PC-3 (cell line): ENCODE measurements at places on chromosomes 7 and 10.

DNA sequence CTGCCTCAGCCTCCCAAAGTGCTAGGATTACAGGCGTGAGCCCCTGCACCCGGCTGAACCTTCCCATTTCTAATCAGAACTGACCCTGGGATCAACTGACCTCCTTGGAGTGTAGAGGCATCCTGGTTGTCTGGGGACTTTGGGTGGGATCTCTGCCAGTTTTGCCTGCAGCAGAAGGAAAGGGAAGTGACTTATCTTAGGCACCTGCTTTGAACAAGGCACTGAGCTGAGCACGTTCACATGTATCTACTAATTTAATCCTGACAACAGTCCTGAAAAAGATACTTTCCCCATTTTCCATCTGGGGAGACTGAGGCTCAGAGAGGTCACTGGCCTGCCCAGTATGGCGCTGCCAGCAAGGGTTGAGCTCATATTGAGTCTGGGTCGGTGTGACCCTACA, 153.4 kb downstream of the CUX1 start:
- no peak for DNase-seq

GRCh38 chr7:124155432-124156022, 122.7 kb upstream of the TMEM229A start:
- DNase-seq: peak; percentile 62

- DNase-seq: peak; percentile 90
Observed at GRCh38 chr7:29287366-29287765, 92.8 kb downstream of the CHN2 start.

GRCh38 chr10:90968328-90969081, 47.6 kb upstream of the ANKRD1 start:
- peak; percentile 82 for DNase-seq

- DNase-seq: no peak
Observed at GRCh38 chr10:77393821-77394501, 243.6 kb downstream of the KCNMA1 start.

- no peak for DNase-seq
Observed at GRCh38 chr10:120527691-120528090, 70.7 kb downstream of the PLPP4 start.

DNA sequence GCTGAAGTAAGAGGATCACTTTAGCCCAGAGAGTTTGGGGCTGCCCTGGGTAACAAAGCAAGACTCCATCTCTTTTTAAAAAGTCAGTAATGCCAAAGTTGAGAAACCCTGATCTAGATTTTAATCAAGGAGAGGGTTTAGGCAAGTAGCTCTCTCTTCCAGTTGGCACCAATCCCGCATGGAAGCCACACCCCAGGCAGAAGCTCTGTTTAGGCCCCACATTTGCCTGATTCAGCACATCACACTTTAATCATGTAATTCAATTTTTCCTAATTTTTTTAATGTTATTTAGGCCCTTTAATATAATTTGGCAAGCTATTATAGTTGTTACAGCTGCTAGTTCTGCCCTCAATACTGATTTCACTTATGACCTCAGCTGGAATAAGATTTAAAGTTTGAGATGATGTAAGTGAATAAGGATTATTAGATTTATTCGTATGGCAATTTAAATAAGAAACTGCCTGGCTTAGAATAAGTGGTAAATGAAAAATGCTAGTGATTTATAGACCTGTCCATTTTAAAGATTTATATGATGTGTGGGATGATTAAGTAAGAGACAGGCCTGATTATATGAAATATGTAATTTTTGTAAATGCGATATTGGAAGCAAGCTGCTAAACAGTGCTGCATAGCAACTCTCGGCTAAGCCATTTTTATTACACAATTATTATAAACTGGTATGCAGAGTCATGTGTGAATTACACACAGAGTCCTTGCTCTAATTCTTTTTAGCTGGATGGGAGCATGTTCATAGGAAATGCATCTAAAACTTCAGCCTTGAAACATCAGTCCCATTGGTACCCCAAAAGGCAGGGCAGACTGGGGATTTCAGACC, 80.2 kb upstream of the NFE2L3 start:
- no peak for DNase-seq

- no peak for DNase-seq
Observed at GRCh38 chr10:79336739-79337138, 10.5 kb upstream of the PPIF start.

GRCh38 chr7:2701832-2702593, 14.0 kb downstream of the AMZ1 start:
- DNase-seq: no peak

- no peak for DNase-seq
Observed at GRCh38 chr7:55155351-55156117, 136.7 kb downstream of the EGFR start.

DNA sequence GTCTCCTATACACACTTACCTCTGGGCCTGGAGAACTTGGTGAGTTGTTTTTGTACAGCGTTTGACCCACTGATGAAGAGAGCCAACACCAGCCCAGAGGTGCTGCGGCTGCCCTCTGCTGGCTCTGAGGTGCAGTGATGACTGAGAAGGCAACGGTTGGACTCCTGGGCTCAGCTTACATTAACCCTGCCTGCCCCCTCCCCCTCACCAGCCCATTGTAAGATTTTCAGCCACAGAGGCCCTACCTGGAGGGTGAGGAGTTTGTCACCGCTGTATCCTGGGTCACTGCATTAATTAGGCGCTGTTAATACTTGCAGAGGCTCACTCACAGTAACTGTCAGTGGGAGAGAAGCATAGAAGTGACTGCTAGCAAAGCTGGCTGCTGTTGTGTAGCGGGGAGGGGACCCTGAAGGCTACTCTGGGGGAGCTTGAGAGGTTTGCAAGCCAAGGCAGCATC, 19.0 kb upstream of the ANKRD2 start:
- DNase-seq: peak; percentile 71

- DNase-seq: no peak
Observed at GRCh38 chr7:101294039-101294831, 27.4 kb downstream of the IFT22 start.

DNA sequence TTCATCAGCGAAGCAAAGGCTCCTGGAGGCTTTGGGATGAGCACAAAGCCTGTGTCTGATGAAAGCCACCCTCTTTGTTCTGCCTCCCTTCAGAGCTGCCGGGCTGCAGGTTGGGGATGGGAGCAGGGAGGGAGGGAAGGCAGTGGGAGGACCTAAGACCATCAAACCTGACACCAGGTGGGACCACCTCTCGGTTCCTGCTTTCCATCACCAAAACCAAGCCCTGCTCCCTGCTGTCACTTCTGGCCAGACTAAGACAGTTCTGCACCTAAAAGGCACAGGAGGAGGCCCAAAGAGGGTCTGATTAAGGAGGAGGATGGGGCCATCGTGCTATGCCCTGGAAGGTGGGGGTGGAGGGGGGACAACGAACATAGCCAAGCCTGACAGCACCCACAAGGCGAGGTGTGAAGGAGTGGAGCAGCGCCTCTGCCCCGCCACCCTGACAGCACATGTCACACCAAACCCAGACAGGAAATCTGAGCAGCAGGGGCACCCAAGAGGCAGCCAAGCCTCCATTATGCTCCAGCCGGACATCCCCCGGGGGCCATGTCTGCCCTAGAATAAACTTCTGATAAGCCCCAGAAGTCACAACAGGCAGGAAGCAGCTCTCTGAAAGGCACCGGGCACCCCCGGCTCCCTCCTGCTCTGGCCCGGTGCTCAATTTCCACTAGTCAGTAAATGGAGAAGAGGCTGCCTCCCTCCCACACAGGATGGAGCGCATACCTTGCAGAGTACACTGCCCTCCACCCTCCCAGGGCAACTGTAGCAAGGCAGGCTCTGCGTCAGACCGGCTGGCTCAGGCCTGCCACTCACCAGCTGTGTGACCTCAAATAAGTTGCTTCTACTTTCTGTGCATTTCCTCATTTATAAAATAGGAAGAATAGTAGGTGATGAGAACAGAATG, 48.9 kb downstream of the DLG5 start:
- no peak for DNase-seq

DNA sequence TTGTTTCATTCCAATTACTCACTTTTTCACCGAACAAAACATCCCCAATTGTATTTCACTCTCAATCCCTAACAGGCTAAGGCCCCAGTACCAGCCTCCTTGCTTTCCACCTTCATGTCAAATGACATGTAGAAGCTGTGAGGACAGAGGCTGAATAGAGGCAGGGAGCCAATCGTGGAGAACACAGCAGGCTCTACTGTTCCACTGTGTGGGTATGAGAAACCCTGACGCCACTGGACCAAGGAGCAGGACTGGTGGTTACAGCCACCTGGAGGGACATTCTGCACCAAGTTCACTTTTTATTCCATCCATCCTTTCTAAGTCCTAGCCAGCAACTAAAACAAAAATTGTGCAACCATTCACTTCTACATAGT, 502.8 kb downstream of the SORCS1 start:
- DNase-seq: no peak

DNA sequence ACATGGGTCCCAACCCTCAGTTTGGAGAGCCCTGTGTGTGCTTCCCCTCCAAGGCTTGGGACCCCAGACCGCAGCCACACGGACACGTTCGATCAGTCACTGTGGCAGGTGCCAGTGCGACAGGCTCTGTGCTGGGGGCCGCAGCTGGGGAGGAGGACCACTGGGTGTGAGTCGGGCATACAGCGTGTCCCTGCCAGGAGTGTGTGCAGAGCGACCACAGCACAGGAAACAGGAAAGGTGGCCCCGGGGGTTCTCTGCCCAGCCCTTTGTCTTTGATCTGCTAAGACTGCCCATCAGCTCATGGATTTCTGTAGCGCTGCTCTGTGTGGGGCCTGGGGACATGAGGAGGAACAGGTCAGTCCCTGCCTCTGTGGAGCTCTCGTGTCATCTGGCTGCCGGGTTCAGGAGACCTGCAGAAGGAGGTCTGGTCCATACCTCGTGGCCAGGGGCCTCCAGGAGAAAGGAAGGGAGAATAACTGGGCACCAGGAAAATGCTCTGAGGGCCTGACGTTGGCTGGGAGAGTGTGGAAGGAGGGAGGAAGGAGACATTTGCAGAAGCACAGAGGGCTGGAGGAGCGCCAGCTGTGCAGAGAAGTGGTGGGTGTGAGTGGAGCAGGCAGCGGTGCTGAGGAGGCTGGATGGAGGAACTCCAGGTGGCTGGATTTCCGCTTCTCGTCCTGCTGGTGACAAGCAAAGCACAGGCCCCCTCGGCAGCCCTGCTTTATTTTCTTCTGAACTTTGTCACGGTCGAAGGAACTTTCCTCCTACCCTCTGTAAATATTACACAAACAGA, 4.1 kb downstream of the NUDT1 start:
- no peak for DNase-seq

DNA sequence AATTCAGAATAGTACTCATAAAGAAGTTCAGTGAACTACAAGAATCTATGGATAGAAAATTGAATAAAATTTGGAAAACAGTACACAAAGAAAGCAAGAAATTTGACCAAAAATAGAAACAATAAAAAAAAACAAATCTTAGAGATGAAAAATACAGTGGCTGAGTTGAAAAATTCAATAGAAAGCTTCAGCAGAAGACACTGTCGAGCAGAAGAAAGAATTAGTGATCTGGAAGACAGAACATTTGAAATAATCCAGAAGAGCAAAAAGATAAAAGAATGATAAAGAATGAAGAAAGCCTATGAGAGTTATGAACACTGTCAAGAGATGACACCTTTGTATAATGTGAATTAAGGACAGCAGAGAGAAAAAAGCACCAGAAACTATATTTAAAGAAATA, 480.6 kb downstream of the SDK1 start:
- no peak for DNase-seq
